M059J (cell line): ENCODE measurements at places on chromosomes 4 and X.
A peak's percentile ranks its signal among the peaks of the same experiment; 100 is the strongest.

DNA sequence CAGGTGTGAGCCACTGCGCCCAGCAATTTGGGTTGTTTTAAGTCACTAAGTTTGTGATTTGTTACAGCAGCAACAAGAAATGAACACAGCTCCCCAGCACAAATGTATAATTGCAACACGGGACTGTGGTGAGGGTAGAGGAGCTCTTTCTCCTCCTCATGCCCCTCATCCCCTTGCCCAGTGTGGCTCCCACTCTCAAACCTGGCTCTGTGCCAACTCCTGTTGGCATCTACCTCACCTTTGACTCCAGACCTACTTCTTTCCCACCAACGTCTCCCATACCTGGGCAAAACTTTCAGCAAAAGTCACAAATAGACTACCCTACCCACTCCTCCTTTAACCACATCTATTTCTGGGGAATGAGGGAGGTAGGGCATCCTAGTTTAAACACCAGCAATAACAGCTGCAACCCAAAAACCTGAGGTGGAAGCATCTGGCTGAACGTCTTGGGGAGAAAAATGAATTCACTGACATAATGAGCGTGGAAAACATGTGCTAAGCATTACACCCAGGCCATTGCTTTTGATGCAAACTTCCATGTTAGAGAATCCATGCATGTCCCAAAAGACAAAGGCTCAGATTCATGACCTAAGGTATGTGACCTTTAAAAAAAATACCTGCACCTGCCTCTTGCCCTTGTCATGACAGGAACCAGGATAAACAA is 19.2 kb downstream of the LNX1 start:
- no peak for DNase-seq

DNA sequence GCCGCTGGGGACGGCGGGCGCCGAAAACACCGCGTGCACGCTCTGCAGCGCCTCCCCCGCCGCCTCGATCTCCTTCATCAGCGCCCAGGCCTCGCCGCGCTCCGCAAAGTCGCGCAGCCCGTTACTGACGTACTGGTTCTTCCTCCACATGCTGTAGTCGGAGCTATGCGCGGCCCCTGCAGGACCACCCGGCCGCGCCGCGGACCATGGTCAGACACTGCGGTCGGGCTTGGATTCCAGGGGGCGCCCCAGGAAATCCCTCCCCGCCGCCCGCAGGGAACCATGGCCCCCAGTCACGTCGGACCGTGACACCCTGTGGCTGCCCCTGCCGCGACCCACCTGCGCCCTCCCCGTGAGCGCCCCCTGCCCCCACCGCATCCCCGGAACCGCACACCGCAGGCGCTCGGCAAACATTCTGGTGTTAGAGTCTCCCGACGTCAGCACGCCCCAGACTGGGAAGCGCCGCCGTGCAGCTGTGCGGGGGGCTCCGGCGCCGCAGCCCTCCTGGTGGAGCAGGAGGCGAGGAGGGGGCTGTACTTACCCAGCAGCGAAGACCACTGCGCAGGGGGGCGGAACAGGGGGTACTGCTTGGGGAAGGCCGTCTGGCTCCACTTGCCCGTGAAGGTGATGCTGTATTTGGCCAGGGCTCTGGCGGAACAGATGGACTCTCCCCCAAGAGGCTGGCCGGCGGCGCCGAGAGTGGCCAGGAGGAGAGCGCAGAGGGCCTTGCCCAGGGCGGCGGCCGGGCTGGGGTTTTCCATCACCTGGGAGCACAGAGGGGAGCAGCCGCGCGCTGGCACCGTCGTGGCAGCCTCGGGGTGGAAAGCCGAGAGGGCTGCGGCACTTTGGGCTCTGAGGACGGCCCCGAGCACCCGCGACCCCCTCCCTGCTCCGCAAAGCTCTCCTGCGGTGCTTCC is 814 bp downstream of the SPON2 start:
- DNase-seq: no peak

GRCh38 chrX:77070202-77070918 is 376.8 kb upstream of the FGF16 start:
- no peak for DNase-seq

DNA sequence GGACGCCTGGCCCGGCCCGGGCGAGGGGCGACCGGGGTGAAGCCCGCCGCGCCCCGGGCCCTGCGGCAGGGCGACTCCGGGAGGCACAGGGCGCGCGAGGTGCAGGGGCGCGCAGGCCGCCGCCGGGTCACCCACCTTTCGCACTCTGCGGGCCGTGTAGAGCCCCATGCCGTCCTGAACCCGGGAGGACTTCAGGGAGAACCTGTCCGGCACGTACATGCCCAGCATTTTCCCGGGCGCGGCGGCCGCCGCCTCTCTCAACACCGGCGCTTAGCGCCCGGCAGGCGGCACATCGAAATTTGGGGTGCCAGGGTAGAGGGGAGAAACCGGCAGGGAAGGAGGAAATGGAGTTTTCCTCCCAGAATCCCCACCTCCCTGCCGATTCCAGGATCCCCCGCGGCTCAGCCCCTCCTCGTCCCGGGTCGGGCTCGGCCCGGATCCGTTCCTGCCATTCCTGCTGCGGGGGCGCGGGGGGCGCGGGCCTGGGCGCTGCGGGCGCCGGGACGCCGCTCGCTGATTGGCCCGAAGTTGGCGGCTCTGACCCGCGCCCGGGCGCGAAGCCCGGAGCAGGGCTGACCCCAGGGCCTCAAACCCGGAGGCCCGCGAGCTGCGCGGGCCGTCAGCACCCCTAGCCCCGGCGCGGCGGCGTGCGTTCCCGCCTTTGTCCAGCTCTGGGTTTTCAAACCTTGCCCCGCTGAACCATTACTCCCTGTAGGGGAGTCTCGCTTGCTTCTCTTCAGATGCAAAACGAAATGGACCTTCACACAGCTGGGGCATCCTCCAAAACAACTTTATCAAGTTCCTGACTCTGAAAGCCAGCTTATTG is at the start of gene PRDM5:
PRDM5 (minus strand) TSS at position 346 of the 826 bp plus-strand sequence; CDS start at position 228, 118 bp downstream.
- peak; percentile 63 for DNase-seq

DNA sequence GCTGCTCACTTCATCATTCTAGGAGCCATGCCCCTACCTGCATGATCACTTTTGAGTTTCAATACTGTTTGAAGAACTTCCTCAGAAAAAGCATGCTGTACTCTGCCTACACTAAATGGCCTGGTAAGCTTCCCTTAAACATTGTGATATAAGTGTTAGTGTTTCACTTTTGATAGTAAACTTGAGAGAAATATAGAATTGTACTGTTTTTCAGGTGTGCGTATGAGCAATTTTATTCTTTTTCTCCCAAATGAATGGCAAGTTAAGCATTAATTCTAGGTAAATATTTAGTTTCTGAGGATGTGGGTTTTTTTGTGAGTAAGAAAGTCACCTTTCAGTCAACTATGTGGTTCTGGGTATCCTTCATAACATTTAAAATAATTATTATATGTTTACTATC is 484.5 kb downstream of the IL15 start:
- no peak for DNase-seq

DNA sequence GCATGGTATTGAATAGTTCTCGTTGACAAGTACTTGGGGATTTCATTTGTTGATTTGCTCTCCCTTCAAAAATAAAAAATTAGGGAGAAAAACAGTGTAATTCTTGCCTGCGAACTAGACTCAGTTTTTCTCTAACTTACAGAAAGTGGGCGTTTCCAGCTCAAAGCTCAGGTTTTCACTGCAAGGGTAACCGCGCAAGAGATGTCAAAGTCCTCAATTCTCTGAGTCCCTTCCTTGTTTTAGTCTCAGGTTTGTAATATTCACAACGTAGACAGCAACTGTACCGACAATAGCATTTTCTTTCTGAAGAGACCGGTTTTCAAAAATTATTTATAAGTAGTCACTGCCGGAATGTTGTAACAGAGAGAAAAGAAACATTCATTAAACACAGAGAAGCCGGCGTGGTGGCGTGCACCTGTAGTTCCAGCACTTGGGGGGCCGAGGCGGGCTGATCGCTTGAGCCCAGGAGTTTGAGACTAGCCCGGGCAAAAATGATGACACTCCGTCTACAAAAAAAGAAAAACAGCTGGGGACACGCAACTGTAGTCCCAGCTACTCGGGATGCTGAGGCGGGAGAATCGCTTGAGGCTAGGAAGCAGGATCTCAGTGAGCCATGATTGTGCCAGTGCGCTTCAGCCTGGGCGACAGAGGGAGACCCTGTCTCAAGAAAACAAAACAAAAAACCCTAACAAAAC is 774 bp downstream of the ZCCHC4 start:
- DNase-seq: peak; percentile 15

- peak; percentile 37 for DNase-seq
Observed at GRCh38 chrX:141467442-141467841, 117.1 kb downstream of the SPANXA1 start.

GRCh38 chrX:150880808-150881165 is 17.7 kb downstream of the CD99L2 start:
- DNase-seq: no peak

DNA sequence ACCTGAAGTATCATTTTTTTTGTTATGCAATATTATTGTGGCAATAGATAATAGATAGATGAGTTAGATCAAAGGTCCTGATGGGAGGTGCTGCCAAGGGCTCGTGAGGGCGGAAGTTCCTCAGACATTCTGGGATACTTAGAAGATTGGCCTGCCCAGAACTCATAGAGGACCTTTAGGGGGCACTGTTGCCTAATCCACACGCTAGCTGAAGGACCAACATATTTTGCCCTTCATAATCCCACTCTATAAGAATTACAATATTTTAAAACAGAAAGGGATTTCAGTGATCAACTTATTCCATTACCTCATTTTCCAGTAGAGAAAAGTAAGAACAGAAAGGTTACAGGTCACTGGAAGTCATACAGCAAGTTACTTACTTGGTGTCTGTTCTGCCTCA is 22.9 kb upstream of the COX7B2 start:
- peak; percentile 59 for DNase-seq

- no peak for DNase-seq
Observed at GRCh38 chrX:1283093-1283492, 14.5 kb downstream of the CSF2RA start.

GRCh38 chr4:176838601-176839433 is 46.1 kb upstream of the VEGFC start:
- peak; percentile 72 for DNase-seq

- peak; percentile 25 for DNase-seq
Observed at GRCh38 chrX:133749370-133749769, 236.0 kb downstream of the GPC3 start.

DNA sequence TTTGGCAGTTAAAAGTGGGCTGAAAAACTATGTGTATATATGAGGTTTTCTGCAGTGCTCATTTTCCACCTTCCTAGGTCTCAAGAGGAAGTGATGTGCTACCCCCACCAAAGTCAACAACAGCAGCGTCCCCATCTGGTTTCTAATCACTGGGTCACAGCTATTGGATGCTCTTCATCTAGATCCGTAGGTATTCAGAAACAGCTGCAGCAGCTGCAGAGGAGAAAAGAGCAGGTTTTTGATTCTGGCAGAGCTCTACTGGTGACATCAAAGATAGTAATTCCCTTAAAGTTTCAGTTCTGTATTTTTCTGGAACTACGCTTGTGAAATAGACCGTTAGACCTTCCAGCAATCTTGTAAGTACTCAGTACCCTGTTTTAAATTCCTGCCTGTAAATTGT is 5.8 kb upstream of the GUCY2F start:
- DNase-seq: no peak

- DNase-seq: peak; percentile 1
Observed at GRCh38 chr4:114495471-114495928, 103.1 kb upstream of the UGT8 start.

DNA sequence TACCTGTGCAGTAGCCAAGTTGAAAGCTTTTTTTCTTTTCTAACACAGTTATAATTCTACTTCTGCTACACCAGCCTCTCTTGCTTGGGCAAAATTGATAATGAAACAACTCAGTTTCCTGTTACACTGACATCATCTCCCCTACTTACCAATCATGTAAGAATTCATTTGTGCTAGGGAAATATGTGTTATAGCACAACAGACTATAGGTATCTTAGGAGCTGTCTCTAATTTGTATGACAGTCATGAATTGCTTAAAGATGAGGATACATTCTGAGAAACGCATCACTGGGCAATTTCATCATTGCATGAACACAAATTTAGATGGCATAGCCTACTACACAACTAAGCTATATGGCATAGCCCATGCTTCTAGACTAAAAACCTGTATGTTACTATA is 246.3 kb upstream of the ANKRD50 start:
- DNase-seq: no peak

DNA sequence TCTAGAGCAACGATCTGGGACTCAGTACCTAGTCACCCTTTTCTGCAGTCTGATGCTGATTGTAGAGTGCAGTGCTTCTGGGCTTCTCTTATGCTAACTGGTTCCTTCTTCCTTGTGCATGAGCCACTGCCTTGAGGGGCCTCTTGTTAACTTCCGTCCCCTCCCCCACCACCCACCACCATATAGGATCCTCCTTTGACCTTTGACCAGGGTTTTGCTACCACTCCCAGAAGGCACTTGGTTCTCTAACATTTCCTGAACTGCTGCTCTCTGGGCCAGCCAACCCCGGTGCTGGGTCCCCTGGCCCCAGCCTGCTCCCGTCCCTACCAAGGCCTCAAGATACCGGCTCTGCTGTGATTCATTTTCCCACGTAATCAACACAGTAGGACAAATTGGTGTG is 104.6 kb upstream of the KLF3 start:
- no peak for DNase-seq

DNA sequence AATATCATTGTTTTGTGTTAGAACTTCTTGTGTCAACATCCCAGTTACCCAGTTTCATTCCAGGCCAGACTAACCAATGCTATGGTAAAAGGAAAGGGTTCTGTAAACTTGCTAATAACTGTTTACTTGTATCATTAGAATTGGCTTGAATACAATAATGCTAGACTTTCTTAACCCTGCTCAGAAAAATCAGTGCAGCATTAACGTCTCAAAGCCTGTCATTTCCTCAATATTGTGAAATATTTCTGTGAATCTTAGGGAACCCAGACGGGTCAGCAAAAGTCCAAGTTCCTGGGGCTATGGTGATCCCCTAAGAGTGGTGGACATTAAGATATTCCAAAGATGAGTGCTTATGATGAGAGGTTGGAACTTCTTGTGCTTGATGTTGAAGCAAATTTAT is 541.2 kb upstream of the MAGEB18 start:
- DNase-seq: no peak

DNA sequence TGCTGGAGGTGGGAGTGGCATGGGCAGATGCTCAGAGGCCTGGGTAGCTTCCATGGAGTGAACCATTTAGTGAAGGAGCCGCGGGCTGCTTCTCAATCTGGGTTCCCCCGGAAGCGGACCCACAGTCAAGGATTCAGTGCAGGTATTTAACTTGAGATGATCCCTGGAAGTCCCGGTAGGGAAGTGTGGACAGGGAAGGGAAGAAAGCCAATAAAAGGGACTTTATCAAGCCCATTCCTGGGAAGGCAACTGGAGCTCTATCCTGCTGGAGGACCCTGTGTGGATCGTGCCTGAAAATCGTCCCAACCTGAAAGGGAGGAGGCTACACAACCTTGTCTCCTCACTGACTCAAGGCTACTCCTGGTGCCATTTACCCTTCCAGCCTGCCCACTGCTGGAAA is 76.9 kb downstream of the DHX15 start:
- no peak for DNase-seq

GRCh38 chr4:148530114-148530513 is 87.9 kb upstream of the NR3C2 start:
- no peak for DNase-seq

DNA sequence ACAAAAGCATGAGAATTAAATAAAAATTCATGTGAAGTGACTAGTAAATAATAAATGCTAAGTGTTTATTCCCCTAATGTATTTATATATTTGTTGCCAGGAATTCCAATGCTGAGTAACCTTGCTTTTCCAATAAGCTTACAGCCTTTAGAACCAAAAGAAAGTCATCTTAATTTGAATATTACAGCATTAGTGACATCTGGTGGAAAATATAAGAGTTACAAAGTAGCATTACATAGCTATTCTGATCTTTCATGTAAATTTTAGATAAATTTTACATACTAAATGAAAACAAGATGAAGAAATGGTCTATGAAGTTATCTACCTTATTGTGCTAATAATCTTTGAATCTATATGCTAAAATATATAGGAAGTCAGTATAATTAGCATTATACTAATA is 10.4 kb downstream of the MAD2L1 start:
- DNase-seq: peak; percentile 40
